NCI-H1417 treated with DMSO at 0.1 percent for 48 hours (cell line): ENCODE measurements at places on chromosomes 5 and 9.

DNA sequence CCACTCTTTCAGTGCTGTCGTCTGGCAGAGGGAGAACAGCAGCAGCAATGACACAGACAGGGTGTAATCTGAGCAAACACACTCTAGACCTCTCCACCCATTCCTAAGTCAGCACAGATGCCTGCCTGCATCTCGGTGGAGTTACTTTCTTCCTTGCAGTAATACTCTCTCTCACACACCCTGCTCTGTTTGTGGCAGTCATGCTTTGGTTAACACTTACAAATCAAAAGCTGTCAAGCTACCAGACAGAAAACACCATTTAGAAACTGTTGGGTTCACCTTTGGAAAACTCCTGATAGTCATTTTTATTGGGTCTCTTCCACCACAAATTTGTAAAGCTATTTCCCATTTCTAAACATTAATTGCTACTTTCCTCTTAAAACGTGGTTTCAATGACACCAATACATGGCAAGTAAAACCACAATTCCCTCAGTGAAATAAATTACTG is 27.3 kb downstream of the LHFPL2 start:
- DNase-seq = no peak

- peak; percentile 42 for DNase-seq
Measured at GRCh38 chr9:89667726-89668125, 62.9 kb downstream of the GADD45G start.

DNA sequence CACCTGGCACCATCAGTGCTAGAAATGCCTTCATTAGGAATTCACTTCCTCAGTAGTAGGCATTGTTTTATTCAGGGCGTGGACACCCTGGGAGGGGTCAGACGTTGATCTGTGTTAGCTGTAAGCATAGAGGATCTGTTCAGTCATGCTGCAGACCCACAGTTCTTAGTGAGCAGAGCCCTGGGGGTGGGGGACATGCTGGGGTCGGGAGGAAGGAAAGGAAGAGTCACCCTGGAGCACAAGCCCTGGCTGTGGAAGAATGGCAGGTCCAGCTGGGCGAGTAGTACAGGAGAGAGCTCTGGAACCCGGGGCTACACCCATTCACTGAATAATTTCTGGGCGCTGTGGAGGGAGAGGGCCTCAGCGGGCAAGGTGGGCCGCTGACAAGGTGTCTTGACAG is 172.5 kb downstream of the FSTL4 start:
- DNase-seq = no peak

- no peak for DNase-seq
Measured at GRCh38 chr5:91072881-91073280, 310.2 kb downstream of the ARRDC3 start.

GRCh38 chr5:84816160-84816559 is 431.5 kb upstream of the EDIL3 start:
- DNase-seq = no peak

DNA sequence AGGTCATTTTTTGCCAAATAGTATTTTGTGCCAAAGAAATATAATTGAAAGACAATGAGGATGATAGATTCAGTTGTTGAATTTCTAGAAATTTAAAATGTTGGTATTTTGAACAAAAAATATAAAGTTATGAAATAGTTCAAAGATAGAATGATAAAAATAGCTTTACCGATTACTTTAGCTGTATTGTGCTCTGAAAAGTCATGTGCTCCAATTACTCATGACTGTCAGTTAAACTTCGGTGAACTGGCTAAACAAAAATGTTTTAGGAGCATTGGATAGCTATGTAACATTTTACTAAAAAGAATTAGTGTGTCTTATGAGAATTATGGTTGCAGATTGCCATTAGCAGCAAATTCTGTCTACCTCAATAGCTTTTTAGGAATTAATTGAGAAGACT is 177.3 kb upstream of the VCAN start:
- DNase-seq = no peak

GRCh38 chr5:149271716-149272563 is at the start of gene AFAP1L1:
Gene AFAP1L1, plus strand, starts transcription at chr5:149271859. Its CDS starts 110 bp downstream, at chr5:149271969.
- DNase-seq = peak; percentile 3

DNA sequence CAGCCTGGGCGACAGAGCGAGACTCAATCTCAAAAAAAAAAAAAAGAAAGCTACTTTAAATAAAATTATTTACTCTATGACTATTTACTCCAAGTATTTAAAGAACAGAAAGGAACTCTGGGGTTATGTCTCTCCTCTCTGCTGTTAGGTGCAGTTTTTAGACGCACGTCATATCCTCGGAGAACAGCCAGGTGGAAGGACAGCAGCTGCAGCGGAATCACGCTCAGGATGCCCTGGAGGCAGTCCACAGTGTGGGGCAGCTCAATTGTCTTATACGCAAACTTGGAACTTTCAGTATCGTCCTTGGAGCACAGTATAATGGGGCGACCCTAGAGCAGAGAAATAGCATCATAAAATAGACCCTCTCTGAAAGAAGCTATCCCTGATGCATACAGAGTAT is 10.4 kb upstream of the MAPK9 start:
- no peak for DNase-seq

DNA sequence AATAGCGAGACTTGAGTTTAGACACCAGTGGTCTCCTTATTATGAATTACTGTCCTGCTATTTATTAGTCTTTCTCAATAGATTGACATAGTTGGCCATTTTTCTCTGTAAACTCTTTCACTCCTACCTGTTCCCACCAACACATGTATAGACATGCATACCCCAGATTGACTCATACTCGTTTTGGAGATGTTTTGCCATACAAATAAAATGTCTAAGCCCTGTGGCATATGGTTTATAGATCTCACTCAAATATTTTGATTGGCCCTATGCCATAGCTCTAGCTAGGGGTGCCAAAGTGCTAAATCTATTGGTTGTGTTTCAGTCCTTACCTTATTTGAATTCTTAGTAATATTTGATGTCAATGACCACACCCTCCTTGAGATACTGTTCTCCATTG is 42.3 kb downstream of the CAMK4 start:
- DNase-seq = no peak

GRCh38 chr5:34499001-34499734 is 157.0 kb upstream of the RAI14 start:
- DNase-seq = no peak

DNA sequence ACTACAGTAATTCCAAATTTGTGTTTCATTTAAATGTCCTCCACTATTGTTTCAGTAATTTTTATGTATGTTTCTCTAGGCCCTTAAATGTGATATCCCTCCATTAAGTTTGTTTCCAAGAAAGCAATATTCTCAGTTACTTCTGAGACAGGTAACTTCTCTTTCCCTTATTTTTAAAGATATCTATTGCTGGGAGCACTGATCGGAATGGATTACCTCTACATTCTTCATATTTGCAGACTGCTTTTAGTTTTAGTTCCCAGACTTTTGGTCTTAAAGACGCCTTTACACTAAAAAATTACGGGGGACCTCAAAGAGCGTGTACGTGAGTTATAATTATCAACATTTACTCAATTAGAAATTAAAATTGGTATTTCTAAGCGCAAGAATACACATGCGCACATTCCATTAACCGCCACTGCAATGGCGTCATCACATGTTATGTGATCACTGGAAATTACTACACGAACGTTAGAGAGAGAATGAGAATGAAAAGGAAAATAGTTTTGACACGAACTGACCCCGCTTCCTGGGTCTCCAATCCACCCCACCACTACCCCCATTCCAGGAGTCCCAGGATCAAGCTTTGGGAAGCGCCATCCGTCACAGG is 519 bp upstream of the RAD50 start:
- DNase-seq = peak; percentile 52

DNA sequence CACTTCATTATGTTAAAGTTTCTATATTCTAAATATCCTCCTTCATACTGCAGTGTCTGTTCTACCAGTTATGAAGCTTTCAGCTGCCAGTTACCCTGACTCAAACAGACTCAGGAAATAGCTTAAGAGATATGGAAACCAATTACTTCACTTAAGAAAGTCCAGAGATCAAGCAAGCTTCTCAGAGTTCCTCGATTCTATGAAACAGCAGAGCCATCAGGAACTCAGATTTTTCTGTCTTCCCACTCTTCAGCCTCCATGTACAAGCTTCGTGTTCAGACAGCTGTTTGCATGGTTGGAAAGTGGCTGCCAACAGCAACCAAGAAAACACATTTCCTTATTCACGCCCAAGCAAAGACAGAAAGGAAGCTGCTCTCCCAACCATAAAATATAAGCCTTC is 216.1 kb downstream of the ACTL7B start:
- no peak for DNase-seq

DNA sequence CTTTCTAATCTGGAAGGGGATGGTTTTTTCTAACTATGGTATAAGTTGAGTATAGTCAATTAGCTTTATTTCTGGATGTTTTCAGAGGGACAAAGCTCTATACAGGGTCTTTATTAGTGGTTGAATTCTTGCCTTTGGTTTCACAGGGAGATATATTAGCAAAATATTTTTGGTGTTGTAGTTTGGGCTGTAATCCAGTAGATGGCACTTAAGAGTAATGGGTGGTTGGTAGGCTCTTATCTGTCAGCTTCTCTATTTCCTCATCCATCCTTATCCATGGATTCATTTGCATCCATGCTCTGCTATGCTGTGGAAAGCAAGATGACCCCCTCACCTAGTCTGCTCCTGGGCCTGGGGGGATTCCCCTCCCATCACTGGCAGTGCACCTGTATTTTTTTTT is 363.6 kb upstream of the CYLC2 start:
- no peak for DNase-seq

DNA sequence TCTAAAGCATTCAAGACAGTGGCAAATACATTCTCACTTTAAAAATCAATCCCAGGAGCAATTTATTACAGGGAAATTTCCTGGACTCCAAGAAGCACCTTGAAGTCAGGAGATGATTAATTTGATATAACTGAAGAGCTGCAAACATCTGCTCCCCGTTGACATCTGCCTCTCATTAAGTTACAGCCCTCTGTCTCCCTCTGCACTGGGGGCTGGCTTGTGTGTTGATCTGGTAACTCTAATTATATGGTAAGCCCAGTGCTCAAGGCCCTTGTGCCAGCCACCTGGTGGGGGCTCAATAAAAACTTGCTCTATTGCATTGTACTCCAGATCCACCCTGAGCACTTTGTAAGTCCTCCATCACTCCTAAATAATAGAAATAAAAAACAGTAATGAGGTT is 131.1 kb upstream of the ZNF462 start:
- DNase-seq = peak; percentile 99

DNA sequence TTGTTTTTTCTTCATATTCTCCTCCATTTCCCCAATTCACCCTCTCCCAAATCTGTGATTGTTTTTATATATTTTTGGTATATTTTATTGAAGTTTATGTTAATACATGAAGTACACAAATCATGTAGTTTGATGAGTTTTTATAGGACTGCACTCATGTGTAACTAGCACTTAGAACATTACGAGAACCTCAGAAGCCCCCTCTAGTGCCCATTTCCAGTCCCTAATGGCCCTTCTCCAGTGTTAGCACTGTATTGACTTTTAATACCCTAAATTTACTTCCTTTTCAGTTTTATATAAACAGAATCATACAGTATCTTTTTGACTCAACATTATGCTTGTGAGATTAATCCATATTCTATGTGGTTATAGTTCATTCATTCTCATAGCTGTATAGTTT is 18.5 kb upstream of the FKTN start:
- DNase-seq = no peak

GRCh38 chr9:70492319-70492777 is 77.9 kb upstream of the KLF9 start:
- no peak for DNase-seq

- DNase-seq = no peak
Measured at GRCh38 chr5:116492776-116493175, 81.8 kb downstream of the SEMA6A start.

GRCh38 chr9:78253285-78253684 is 17.4 kb downstream of the CEP78 start:
- DNase-seq = no peak
